Left ventricle myocardium inferior (tissue), 1 donor: ENCODE measurements at places on chromosomes 3 and 15.

GRCh38 chr3:54826251-54826691 is 101.6 kb downstream of the LRTM1 start:
- H3K4me1 ChIP-seq = peaks cover 9% of the 10 kb centered on the region
- no peaks in the 10 kb centered on the region for H3K36me3 ChIP-seq
- no peak overlapping the region for H3K27ac ChIP-seq
- H3K27me3 ChIP-seq = no peaks in the 10 kb centered on the region
- DNase-seq = no peak

GRCh38 chr15:60301024-60301423 is 96.8 kb downstream of the ANXA2 start:
- no peak overlapping the region for H3K4me3 ChIP-seq
- no peaks in the 10 kb centered on the region for H3K4me1 ChIP-seq
- no peaks in the 10 kb centered on the region for H3K36me3 ChIP-seq
- DNase-seq = no peak
- peaks cover 18% of the 10 kb centered on the region for H3K27me3 ChIP-seq
- H3K27ac ChIP-seq = no peak overlapping the region

DNA sequence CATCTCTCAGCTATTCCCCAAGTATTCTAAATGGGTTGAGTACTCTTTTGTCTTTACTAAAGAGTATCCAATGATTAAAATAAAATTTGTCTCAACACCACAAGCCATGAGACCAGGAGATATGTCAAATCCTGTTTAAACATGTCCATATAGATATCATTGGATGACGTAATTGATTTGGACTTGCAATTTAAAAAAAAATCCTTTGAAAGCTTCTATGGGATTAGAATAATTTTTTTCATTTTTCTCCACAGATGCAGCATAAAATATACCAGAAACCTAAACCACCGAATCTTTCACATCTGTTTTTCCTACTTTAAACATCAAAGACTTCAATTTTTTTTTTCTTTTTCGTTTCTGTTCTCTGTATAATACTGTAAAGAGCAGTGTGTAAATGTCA is 1022.3 kb downstream of the EPHA3 start:
- no peak overlapping the region for H3K27ac ChIP-seq
- H3K27me3 ChIP-seq = no peaks in the 10 kb centered on the region
- no peaks in the 10 kb centered on the region for H3K36me3 ChIP-seq

DNA sequence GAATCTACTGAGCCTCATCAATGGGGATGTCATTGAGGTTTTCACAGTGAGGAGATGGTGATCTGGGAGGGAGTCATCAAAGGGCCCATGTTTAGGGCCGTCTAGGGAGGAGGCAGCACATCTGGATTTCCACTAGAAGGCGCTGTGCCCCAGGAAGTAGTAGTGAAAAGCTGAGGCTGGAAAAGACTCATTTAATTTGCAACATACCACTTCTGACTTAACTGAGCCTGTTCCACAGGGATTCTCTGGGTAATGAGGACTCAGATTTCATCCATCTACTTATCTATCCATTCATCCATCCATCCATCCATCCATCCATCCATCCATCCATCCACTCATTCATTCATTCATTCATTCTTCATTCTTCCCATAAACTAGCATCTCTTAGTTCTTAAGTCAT is 17.4 kb upstream of the SHF start:
- H3K4me1 ChIP-seq = peaks cover 23% of the 10 kb centered on the region
- peak; percentile 35 for DNase-seq
- H3K27ac ChIP-seq = no peak overlapping the region

DNA sequence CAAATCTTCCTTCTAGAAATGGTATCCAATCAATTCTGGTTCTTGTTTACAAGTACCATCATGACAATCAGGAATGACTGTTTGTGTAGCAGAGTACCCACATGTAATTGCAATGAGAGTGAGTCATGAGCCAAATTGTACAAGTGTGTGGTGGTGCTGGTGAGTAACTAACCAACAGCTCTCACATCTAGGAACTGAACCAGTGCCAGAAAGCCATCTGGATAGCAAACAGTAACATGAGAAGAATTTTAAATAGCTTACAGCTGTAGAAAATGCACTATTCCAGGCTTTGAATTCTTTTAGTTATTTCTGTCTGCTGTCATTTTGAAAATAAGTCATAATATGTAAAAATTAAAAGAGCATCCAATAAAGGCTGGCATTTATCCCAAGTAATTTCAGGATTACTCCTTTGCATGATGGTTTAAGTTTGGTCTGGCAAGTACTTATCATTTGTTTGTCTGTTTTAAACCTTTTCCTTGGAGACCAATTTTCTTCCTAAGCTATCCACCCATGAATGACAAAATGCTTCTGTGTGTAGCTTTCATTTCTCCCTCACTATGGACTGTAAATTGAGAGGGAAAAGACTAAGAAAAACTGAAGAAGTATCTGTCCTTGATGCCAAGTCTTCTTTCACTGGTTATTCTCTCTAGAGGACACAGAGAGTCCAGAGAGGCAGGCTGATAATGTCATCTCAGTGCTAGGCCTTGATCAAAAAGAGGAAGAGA is 60.0 kb downstream of the PIK3CB start:
- H3K27me3 ChIP-seq = no peaks in the 10 kb centered on the region
- peak overlapping the region; percentile 71 for H3K27ac ChIP-seq
- DNase-seq = no peak
- H3K4me1 ChIP-seq = peaks cover 35% of the 10 kb centered on the region
- H3K36me3 ChIP-seq = no peaks in the 10 kb centered on the region
